Muscle of leg (tissue), 16 donors: ENCODE measurements at places on chromosomes 5 and 9. TPM values are rescaled to one million over a fixed set of nuclear protein-coding genes. Genes with fewer than 3 reads are reported as not detected.

- no peaks in the 10 kb centered on the region for H3K36me3 ChIP-seq
- DNase-seq = peak; percentile 76
- H3K27ac ChIP-seq = no peak overlapping the region
- peaks cover 2% of the 10 kb centered on the region for H3K4me1 ChIP-seq
- no peak overlapping the region for H3K4me3 ChIP-seq
These were observed 169.9 kb downstream of the NNT start for GRCh38 chr5:43772764-43773477.

- H3K27me3 ChIP-seq = no peaks in the 10 kb centered on the region
- no peaks in the 10 kb centered on the region for H3K36me3 ChIP-seq
- H3K4me1 ChIP-seq = no peaks in the 10 kb centered on the region
- no peak overlapping the region for H3K27ac ChIP-seq
These were observed 120.9 kb upstream of the C6 start for GRCh38 chr5:41334221-41334620.

DNA sequence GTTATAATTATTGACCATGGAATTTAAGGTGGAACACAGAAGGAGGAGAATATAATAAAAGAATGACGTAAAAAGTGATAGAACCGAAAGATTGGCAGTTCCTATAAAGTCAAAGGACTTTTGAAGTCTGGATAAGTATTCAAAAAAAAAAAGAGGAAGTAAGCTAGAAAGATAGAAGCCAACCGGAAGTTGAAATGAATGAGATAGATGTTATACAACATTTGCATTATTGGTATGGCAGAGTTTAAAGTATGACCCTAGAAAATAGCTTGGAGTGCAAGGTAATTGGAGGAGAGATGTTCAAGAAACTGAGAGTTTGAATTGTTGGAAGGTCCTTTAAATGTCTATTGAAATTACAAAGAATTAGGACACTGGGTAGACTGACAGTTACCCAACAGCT lies 293.6 kb downstream of the FER start:
- no peak overlapping the region for H3K27ac ChIP-seq
- no peaks in the 10 kb centered on the region for H3K27me3 ChIP-seq
- H3K36me3 ChIP-seq = no peaks in the 10 kb centered on the region
- no peak overlapping the region for H3K4me3 ChIP-seq
- no peaks in the 10 kb centered on the region for H3K4me1 ChIP-seq

- DNase-seq = no peak
- no peak overlapping the region for H3K4me3 ChIP-seq
- no peaks in the 10 kb centered on the region for H3K27me3 ChIP-seq
- no peaks in the 10 kb centered on the region for H3K4me1 ChIP-seq
These were observed 1352.0 kb upstream of the NUDT12 start for GRCh38 chr5:104914536-104915070.

- no peak overlapping the region for H3K27ac ChIP-seq
- no peak overlapping the region for H3K4me3 ChIP-seq
- DNase-seq = no peak
These were observed 83.0 kb upstream of the DAP start for GRCh38 chr5:10844016-10844415.

- peaks cover 3% of the 10 kb centered on the region for H3K36me3 ChIP-seq
- no peaks in the 10 kb centered on the region for H3K27me3 ChIP-seq
- no peak overlapping the region for H3K27ac ChIP-seq
These were observed 209.9 kb downstream of the AOPEP start for GRCh38 chr9:94936419-94936818.

- H3K27me3 ChIP-seq = peaks cover 24% of the 10 kb centered on the region
- no peak overlapping the region for H3K4me3 ChIP-seq
- no peak overlapping the region for H3K27ac ChIP-seq
- H3K36me3 ChIP-seq = no peaks in the 10 kb centered on the region
- no peaks in the 10 kb centered on the region for H3K4me1 ChIP-seq
These were observed 79.1 kb upstream of the FSTL4 start for GRCh38 chr5:133691448-133691847.

GRCh38 chr9:97935276-97935675 lies 2.7 kb downstream of the HEMGN start:
- H3K27me3 ChIP-seq = peaks cover 18% of the 10 kb centered on the region
- no peaks in the 10 kb centered on the region for H3K4me1 ChIP-seq
- H3K27ac ChIP-seq = no peak overlapping the region
- no peaks in the 10 kb centered on the region for H3K36me3 ChIP-seq
- H3K4me3 ChIP-seq = no peak overlapping the region

DNA sequence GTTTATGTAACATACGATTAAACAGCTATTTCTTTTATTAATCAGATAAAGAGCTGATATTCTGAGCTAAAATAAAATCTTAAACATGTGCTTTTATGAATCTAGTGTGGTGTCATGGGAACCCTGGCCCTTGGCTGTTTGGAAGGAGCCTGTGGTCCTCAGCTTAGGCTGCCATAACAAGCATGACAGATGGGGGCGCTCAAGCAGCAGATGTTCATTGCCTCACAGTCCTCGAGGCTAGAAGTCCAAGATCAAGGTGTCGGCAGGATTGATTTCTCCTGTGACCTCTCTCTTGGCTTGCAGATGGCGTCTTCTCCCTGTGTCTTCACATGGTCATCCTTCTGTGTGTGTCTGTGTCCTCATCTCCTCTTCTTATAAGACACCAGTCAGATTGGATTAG lies 448.2 kb downstream of the GADD45G start:
- H3K4me3 ChIP-seq = no peak overlapping the region
- DNase-seq = no peak
- no peak overlapping the region for H3K27ac ChIP-seq
- H3K4me1 ChIP-seq = no peaks in the 10 kb centered on the region
- H3K36me3 ChIP-seq = no peaks in the 10 kb centered on the region
- no peaks in the 10 kb centered on the region for H3K27me3 ChIP-seq

DNA sequence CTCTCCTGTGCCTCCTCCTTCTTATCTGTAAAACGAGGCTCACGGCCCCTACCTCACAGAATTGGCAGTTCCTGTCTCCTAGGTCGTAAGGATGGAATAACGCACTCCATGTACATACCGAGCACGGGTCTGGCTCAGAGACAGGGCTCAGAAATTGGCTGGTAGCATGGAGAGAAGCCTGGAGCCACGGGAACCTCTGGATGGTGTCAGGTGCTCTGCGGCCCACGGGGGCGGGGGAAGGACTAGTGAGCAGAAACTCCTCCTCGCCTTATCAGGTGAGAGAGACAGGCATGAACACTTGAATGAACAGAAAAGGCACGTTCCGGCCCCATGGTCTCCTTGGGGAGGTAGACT lies 15.4 kb upstream of the C5orf47 start:
- DNase-seq = no peak
- no peak overlapping the region for H3K27ac ChIP-seq
- peaks cover 8% of the 10 kb centered on the region for H3K27me3 ChIP-seq
- H3K36me3 ChIP-seq = no peaks in the 10 kb centered on the region
- H3K4me1 ChIP-seq = peaks cover 11% of the 10 kb centered on the region

GRCh38 chr5:148922606-148923005 lies 96.2 kb downstream of the ADRB2 start:
- no peak overlapping the region for H3K4me3 ChIP-seq
- no peak for DNase-seq
- no peak overlapping the region for H3K27ac ChIP-seq
- H3K36me3 ChIP-seq = no peaks in the 10 kb centered on the region

The DNAH5 gene
- polyA plus RNA-seq = 0.60 TPM

DNA sequence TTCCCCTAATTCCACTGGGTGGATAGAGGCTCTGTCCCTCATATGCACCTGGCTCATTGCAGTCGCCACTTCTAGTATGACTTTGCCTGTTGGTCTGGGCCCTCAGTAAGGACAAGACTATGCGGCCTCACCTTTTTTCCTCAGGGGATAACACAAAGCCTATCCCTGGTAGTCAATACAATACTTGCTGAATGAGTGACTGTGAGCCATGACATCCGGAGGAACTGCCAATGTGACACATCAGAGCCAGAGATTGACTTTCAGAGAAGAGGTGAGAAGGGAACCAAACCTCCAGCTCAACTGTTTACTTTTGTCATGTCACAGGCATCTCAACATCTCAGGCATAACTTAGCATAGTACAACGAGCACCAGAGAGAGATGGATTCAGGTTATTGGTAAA lies 371.3 kb downstream of the DMRT2 start:
- no peaks in the 10 kb centered on the region for H3K36me3 ChIP-seq
- H3K27ac ChIP-seq = no peak overlapping the region
- H3K4me1 ChIP-seq = no peaks in the 10 kb centered on the region
- DNase-seq = no peak
- H3K27me3 ChIP-seq = no peaks in the 10 kb centered on the region
- no peak overlapping the region for H3K4me3 ChIP-seq

GRCh38 chr5:142716963-142717362 lies 31.1 kb upstream of the FGF1 start:
- H3K27me3 ChIP-seq = no peaks in the 10 kb centered on the region
- DNase-seq = peak; percentile 67
- H3K4me3 ChIP-seq = no peak overlapping the region

The MARCHF11 gene
- not detected for polyA plus RNA-seq

- H3K27ac ChIP-seq = no peak overlapping the region
- no peaks in the 10 kb centered on the region for H3K27me3 ChIP-seq
- DNase-seq = no peak
- no peaks in the 10 kb centered on the region for H3K4me1 ChIP-seq
These were observed 563.5 kb downstream of the PRR16 start for GRCh38 chr5:121027636-121028035.

The ANKRD20A1 gene
- 0.31 TPM for polyA plus RNA-seq

The SHOC1 gene
- 0.05 TPM for polyA plus RNA-seq
